AG08395 (cell line): ENCODE measurements at places on chromosomes 5 and 9.

- no peak for DNase-seq
Observed at GRCh38 chr5:134127988-134128647, 13.6 kb downstream of the TCF7 start.

DNA sequence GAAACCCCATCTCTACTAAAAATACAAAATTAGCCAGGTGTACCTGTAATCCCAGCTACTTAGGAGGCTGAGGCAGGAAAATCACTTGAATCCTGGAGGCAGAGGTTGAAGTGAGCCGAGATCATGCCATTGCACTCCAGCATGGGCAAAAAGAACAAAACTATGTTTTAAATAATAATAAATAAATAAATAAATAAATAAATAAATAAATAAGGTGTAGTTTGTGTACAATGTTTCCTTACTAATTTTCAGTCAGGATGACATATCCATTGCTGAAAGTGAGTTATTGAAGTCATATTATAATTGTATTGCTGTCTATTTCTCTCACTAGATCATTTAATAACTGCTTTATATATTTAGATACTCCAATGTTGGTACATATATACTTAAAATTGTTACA is 581.5 kb upstream of the DAB2 start:
- no peak for DNase-seq

- DNase-seq = peak; percentile 60
Observed at GRCh38 chr5:159135896-159136531, 36.3 kb upstream of the EBF1 start.

DNA sequence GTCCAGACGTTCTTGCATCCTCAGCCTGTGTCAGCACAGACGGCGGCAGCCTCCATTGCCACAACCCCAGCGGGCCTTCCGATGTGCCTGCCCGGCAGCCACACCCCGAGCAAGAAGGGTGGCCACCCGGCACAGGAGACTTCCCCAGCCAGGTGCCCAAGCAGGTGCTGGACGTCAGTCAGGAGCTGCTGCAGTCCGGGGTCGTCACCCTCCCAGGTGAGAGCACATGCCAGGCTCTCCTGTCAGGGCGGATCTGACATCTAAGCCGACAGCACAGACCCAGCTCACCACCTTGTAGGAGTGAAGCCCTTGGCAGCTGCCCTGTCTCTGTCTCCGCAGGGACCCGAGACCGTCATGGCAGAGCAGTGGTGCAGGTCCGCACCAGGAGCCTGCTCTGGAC is 48.3 kb upstream of the LRRC14B start:
- no peak for DNase-seq

DNA sequence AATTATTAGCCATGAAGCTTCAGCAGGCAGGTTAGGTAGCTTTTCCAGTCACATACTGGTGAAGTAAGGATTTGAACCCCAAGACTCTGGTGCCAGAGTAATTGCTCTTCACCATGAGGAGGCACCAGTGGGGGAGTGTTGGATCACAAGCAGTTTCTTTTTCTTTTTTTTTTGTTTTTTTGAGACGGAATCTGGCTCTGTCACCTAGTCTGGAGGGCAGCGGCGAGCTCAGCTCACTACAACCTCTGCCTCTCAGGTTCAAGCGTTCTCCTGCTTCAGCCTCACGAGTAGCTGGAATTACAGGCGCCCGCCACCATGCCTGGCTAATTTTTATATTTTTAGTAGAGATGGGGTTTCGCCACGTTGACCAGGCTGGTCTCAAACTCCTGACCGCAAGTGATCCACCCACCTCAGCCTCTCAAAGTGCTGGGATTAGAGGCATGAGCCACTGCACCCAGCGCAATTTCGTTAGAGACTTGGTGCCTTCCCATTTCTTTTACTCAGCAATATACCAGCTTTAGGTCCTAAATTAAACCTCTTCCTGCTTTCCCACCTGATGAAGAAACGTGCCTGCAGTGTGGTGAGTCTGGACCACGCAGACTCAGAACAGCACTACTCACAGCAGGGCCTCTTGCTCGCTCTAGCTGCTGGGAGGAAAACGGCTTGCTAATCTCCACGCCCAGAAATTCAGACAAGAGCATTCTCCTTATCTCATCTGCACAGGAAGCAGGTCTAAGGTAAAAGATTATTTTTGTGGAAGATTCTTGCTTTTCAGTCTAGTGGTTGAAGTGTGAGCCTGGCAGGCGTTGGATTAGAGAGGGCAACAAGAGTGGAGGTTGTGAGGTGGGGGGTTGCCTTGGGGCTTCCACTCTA is at the start of gene S100Z:
S100Z (plus strand) TSS at position 596 of the 873 bp plus-strand sequence. CDS start 25,346 bp downstream, outside the sequence.
- DNase-seq = no peak

GRCh38 chr9:69433392-69433791 is 108.4 kb downstream of the ENTREP1 start:
- peak; percentile 51 for DNase-seq

DNA sequence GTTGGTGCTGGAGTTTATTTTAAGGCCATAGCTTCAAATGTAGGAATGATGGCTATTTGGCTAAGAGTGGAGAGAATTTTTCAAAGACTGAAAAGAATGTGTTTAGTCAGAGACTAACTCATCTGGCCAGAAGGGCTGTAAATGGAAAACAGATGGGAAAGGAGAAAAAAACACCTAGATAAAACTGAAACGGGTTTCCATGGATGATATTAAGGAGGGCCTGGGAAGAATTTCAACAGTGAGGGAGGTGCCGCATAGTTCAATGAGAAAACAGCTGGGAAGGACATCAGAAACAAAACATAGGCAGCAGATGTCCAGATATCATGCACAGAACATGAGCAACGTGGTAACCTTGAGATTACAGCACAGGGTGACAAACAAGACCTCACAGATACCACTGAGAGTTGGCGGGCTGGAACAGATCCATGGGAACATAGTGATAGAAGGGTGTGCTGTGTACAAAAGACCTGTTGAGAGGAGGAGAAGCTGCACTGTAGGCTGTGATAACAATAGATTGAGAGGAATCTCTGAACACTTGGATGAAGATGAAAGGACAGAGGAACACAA is 31.2 kb upstream of the RAD23B start:
- DNase-seq = peak; percentile 84

DNA sequence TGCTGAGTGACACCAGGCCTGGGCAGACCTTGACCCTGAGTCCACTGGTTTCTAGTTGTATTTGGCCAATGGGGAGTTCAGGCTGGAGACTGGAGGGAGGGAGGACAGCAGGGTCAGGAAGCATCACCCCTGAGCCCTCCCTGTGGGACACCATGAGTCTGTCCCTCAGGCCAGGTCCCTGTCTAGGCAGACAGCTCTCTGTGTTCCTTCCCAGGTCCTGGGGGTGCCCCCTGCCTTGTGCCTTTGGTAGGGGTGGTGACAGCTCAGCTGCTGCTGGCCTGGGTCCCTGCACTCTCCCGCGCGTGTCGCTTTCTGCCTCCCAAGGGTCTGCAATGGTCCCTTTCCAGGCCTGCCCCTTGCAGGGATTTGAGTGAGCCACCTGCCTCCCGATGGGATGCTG is 125.5 kb downstream of the OLFM1 start:
- no peak for DNase-seq

DNA sequence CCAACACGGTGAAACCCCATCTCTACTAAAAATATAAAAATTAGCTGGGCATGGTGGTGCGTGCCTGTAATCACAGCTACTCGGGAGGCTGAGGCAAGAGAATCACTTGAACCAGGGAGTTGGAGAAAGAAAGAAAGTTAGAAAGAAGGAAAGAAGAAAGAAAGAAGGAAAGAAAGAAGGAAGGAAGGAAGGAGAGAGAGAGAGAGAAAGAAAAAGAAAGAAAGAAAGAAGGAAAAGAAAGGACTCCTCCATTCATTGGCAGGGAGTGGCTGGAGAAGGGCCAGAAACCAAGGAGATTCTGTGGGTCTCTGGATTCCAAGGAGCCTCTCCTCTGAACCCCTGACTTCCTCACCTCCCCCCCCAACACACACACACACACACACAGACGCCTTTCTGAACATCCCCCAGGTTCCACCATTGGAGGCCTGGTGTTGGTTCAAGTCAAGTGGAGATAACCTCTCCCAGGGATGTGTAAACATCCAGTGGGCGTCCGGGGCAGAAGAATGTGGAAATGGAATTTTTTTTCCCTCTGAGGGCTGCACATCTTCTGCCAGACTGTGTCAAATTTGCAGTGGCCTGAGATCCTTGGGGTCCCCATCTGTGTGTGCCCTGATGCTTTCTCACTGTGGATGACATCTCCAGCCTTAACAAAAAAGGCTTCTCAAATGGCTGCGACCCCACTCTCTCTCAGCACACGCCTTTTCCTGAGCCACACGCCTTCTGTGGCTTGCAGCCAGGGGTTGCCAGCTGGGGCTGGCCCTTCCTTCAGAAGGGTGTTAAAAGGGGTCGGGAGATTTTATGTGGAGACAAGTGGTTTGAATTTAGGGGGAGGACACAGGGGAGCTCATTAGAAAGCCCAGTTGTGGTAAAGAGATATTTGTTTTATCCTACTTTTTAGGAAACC is 109.3 kb upstream of the HAND1 start:
- no peak for DNase-seq

- no peak for DNase-seq
Observed at GRCh38 chr5:52017567-52017966, 634.3 kb downstream of the ISL1 start.

- peak; percentile 88 for DNase-seq
Observed at GRCh38 chr9:88258024-88258423, 119.7 kb upstream of the SPATA31C2 start.
